ENCODE measurements at places on chromosomes 5 and 9. TPM values are rescaled to one million over a fixed set of nuclear protein-coding genes. Genes with fewer than 3 reads are reported as not detected.

Gene CARTPT
- not detected for total RNA-seq

Gene ZNF474
- total RNA-seq: 0.22 TPM

Gene NIPAL4
- 11.7 TPM for total RNA-seq

Gene SLC1A3
- total RNA-seq: not detected

Gene SARDH
- 0.10 TPM for total RNA-seq

Gene SMIM3
- 4.1 TPM for total RNA-seq

Gene HRH2
- total RNA-seq: 0.82 TPM

Gene MRPL36
- total RNA-seq: 120 TPM

Gene GOLGA1
- 10.6 TPM for total RNA-seq

Gene LRRC14B
- total RNA-seq: not detected

Gene FST
- 7.1 TPM for total RNA-seq

Gene NEUROG1
- total RNA-seq: not detected

Gene TTC23L
- total RNA-seq: 0.70 TPM

Data from A549 treated with CORT108297 at 1 μM for 4 hours (cell line).